ENCODE measurements at places on chromosomes 7 and 10. TPM values are rescaled to one million over a fixed set of nuclear protein-coding genes. Genes with fewer than 3 reads are reported as not detected.

GRCh38 chr10:68561865-68562649 lies 1.9 kb downstream of the TET1 start:
- no peak for DNase-seq

DNA sequence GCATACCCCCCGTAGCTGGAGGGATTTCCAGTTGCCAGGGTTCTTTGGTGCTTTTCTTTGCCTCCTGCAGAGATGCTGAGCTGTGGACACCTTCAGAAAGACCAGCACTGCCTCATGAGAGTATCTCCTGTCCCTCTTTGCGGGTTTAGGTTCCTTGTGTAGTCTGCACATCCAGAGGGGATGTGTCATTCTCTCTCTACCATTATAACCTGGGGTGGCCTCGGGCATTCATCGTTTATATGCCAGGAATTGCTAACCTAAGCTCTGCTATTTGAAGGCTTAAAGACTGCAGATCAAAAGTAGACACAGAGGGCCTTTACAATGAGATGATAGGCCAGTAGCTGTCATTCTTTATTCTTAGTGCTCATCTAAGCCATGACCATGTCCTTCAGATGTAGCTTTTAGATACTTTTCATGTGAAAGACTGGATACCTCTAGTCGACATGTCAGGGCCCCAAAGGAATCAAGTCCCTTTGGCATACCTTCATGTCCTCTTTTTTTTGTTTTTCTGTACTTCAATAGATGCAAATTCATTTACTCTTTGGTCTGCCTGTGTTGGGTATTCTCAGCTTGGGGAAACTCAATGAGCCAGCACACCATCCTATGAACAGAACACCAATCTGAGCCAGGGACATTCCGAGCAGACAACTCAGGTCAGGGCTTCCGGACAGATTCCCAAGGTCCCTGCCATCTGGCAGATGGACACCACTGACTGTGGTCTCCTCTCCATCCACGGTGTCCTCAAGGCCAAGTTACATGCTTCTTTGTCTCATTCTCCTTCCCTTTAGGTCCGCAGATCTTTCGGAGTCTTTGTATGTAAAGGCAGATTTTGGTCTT lies 129.3 kb downstream of the NRF1 start:
- DNase-seq: no peak

DNA sequence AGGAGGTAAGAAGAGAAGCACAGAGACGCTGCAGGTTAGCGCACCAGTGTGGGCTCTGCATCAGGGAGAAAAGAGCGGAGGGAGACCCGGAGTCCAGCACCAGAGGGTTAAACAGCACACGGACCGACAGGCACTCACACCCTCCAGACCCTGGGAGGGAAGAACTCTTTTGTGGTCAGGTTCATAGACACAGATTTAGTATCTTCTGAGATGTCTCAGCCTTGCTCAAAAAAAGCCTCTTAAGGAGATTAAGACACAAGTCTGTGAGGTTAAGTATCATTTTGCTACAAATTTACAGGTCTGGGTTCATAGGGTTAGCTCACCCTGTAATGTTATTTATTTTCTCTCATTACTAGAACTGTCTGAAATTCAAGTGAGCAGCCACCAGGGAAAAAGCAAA lies 16.8 kb upstream of the NDST2 start:
- no peak for DNase-seq

DNA sequence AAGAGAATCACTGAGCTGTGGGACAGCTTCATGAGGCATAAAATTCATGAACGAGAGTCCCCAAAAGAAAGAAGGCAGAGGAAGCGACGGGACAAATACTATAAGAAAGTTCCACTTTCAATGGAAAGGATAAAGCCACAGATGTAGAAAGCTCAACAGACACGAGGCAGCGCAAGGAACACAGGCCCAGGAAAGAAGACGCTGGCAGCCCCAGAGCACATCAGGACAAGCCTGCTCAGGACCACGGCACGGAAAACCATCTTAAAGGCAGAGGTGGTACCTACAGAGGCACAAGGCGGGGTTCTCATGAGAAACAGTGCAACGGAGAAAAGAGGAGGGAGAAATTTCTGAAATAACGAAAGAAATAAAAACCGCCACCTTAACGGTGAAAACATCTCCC lies 273.4 kb downstream of the MAD1L1 start:
- no peak for DNase-seq

GRCh38 chr7:131075406-131075805 lies 252.3 kb upstream of the MKLN1 start:
- no peak for DNase-seq

- DNase-seq: no peak
Observed at GRCh38 chr10:45997994-45998763, 25.9 kb downstream of the TIMM23 start.

DNA sequence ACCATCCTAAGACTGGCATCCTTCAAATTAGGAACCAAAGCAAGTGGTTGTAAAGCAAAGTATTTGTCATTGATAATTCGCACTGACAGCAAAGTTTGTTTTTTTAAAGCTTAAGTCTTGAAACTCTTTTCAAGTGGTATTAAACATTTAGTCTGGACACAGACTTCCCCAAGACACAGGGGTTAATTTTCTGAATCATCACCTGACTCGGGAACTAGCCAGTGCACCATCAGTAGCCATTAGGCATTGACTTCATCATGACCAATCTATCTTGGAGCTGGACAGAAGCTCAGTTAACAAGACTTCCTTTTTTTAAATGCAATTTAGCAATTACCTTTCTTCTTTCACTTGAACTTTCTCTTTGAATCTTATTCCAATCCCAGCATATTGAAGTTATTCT lies 210.6 kb downstream of the ZNF365 start:
- DNase-seq: no peak

DNA sequence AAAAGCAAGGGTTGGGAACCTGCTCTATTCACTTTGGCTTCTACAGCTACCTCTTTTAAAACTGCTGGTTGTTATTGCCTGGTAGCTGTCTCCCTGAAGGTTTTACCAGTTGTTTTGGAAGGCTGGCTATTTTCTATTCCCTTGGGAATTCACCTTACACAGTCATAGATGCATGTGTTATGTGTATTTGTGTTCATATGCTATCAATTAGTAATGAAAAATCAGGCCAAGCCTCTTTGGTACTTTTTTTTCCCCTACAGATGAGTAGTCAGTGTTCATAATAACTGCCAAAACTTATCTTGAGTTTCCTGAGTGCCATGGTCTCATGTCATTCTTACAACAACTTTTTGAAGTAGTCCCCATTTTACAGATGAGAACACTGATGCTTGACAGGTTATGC lies 738.0 kb upstream of the GALNT17 start:
- no peak for DNase-seq

GRCh38 chr10:12549297-12549696 lies 199.9 kb downstream of the CAMK1D start:
- no peak for DNase-seq

DNA sequence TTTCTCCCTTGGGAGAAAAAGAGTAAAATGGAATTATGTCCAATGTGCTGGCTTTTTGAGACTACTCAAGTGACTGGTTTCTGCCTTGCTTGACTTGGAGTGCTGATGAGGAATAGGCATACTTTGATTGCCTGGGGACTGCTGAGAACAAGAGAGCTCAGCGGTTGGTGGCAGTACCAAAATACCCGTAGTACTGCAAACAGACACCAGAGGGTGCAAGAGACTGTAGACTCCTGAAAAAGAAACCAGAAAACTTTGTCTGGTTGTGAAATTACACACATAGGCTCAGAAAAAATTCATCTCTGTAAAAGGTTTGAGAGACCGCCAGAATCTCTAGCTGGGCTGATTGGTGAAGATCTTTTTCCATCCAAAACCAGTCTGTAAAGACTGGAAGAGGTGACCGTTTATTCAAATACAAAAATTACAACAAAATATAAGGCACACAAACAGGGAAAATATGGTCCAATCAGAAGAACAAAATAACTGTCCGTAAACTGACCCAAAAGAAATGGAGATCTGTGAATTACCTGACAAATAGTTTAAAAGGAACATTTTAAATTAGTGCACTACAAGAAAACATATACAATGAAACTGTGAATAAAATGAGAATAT lies 18.5 kb downstream of the BICC1 start:
- DNase-seq: no peak

DNA sequence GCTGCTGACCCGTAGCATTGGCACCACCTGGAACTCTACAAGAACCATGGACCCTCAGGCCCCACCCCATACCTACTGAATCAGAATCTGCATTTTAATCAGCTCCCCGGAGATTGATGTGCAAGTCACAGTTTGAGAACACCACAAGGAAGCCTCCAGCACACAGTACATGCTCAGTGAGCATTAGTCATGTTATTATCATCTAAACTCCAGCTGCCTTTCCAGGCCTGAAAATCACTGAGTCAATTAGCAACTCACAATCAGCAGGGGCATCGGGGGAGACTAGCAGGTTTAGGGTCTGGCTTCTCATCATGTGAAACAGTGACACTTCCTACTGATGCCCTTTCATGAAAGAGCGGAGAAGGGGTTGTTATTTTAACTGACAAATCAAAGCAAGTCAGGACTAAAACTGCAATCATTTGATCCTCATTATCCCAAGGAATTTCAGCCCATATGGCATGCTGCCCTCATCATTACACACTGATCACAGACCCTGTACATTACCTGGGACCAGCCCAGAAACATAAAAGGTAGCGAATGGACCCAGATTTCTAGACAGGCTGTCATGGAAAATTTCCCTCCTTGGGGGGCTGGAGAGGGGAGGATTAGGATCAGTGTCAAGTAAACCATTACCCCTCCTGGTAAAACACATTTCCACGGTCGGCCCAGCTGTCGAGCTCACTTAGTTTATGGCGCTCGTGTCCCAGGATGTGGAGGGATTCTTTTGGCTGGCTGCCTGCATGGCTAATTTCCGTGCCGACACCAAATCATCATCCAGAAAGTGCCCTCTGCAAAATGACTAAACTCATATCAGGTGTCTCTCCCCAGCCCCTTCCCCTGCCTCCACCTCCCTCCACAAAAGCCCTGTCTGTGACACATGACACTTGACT lies 122.8 kb downstream of the PRLHR start:
- no peak for DNase-seq

DNA sequence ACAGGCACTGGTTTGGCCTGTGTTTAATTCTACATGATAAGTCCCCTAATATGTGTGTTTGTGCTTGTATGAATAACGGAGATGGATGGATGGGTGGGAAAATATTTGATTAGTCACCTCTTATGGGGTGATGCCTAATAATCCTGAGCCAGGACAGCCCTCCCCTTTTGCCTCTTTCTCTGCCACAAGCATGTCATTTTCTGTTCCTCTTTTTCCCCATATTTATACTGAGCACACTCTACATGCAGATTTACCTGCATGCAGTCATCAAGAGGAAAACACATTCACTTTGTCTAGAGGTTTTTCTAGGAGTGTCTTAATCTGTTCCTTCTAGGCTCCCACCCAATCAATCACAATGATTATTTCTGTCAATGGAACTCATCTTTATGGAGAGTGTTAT lies 111.6 kb upstream of the TBX20 start:
- DNase-seq: no peak

GRCh38 chr7:1883031-1883761 lies 213.1 kb downstream of the ELFN1 start:
- DNase-seq: no peak

- no peak for DNase-seq
Observed at GRCh38 chr7:818031-818699, 14.1 kb upstream of the SUN1 start.

- no peak for DNase-seq
Observed at GRCh38 chr7:133091943-133092464, 10.1 kb upstream of the CHCHD3 start.

GRCh38 chr7:73766556-73767229 lies 3.4 kb downstream of the CLDN3 start:
- DNase-seq: no peak

DNA sequence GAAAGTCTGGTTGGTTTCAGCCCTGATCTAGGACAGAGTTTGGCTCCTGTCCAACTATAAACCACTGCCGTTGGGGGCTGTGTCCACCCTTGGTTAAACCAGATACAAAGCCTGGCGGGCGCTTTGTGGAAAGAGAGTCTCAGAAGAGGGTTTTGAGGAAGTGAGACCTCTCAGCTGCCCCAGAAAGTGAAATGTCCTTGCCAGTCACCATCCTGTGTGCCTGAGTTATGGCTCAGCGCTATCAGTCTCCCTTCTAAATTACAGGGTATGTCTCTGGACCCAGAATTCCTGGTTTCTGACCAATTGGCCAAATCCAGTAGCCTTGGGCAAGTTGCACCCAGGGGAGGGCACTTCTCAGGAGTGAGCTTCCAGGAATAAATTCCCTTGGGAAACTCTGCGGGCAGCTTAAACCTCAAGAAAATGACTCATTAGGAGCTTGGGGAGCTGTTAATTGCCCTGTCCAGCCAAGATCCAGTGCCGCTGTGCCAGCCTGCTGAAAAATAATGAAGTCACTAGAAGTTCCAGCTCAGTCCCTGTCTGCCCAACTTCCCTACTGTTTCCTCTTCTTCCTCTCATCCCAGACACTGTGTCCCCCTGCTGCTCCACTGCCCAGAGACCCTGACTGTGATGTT lies 66.7 kb upstream of the PDZD8 start:
- no peak for DNase-seq

GRCh38 chr7:131953184-131953583 lies 396.8 kb upstream of the PODXL start:
- no peak for DNase-seq

- no peak for DNase-seq
Observed at GRCh38 chr10:75432763-75433162, 1.3 kb downstream of the LRMDA start.

- no peak for DNase-seq
Observed at GRCh38 chr7:69768986-69769595, 170.8 kb downstream of the AUTS2 start.

DNA sequence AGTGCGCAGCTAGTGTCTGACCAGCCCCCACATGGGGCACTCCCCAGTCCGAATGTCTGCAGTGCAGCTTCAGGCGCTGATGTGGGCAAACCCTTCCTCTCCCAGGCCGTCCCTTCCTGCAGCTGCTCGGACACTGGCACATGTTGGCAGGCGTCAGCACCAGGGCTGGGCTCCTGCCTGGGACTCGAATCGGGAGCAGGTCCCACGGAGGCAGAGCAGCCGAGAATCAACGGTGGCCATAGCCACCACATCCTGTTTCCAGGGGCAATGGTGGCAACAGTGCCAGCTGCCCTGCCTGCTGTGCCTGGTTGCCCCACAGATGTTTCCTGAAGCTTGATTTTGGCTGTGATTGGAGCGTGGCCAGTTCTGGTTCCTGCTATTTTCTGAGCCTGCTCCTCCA lies 65.8 kb downstream of the MGMT start:
- DNase-seq: no peak

GRCh38 chr10:6311700-6312330 lies 109.1 kb downstream of the PFKFB3 start:
- no peak for DNase-seq

GRCh38 chr7:35694161-35694783 lies 663 bp downstream of the HERPUD2 start:
- no peak for DNase-seq

CLEC5A gene
- not detected for total RNA-seq

CNPY1 gene
- not detected for total RNA-seq

OR2A5 gene
- not detected for total RNA-seq

CLRN3 gene
- not detected for total RNA-seq

RPEL1 gene
- total RNA-seq: not detected

SSC4D gene
- total RNA-seq: 0.20 TPM

LRRC61 gene
- total RNA-seq: 21.2 TPM

ENTPD1 gene
- total RNA-seq: 4.6 TPM

VSTM2A gene
- not detected for total RNA-seq

SYCE1 gene
- 0.39 TPM for total RNA-seq

ZNF277 gene
- 26.6 TPM for total RNA-seq

ZNF117 gene
- total RNA-seq: 2.7 TPM

ZNF503 gene
- 0.32 TPM for total RNA-seq

SLC18A2 gene
- total RNA-seq: 0.18 TPM

EFCAB10 gene
- 1.1 TPM for total RNA-seq

MSMB gene
- not detected for total RNA-seq

Data from T-cell (primary cell).